ENCODE measurements at places on chromosomes 6 and 20.

GRCh38 chr6:3509336-3509735, 52.5 kb upstream of the SLC22A23 start:
- DNase-seq: no peak

GRCh38 chr6:27791182-27791943, 120.8 kb downstream of the OR2B2 start:
- DNase-seq: no peak

- DNase-seq: no peak
Observed at GRCh38 chr6:115712291-115712961, 348.3 kb downstream of the FRK start.

- no peak for DNase-seq
Observed at GRCh38 chr20:26218301-26218700, 521.6 kb upstream of the ZNF337 start.

- no peak for DNase-seq
Observed at GRCh38 chr6:41167173-41167963, 4.5 kb upstream of the TREM2 start.

DNA sequence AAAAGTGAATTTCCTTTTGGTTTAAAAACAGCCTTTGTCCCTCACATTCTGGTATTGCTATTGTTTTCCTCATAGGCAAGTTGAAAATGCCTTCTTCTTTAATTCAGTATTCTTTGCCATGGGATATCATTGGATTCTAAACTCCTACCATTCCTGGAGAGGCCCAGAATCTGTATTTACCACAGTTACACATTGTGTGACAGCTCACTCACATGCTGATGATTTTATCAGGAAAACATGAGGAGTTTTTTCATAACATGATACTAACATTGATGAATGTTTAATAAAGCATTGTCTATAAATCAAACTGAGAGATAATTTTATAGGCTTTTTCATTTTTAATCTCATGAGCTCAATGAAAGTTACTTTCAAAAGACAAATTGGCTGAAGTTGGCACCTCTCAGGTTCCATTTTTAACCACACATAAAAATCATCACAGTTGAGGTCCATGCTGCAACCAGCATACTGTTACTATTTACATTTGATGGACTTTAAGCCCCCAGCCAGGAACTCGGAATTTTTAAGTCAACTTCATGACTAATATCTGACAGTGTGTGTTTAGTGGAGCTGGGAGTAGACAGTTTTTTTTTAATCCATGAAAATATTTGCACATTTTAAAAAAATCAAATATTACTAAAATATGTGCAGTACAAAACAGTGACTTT, 82.8 kb downstream of the FAM83B start:
- no peak for DNase-seq

GRCh38 chr6:117494694-117495318, 12.3 kb downstream of the DCBLD1 start:
- no peak for DNase-seq

DNA sequence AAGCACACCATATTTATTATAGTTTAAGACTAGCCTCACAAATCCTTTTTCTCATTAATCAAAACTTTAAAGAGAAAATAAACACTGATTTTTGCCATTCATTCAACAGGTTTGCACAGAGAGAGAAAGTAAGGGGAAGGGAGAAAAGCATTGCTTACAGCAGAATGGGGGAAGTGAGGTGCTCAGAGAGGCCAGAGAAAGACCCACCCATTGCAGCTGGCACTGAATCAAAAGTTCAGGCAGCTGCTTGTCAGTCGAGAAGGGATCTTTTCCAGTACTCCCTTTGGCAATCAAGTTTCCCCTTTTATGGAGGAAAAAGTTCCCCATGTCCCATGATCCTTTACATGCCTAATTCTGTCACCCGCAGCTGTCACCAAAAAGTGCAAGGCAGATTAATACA, 8.0 kb upstream of the CRISP2 start:
- no peak for DNase-seq

DNA sequence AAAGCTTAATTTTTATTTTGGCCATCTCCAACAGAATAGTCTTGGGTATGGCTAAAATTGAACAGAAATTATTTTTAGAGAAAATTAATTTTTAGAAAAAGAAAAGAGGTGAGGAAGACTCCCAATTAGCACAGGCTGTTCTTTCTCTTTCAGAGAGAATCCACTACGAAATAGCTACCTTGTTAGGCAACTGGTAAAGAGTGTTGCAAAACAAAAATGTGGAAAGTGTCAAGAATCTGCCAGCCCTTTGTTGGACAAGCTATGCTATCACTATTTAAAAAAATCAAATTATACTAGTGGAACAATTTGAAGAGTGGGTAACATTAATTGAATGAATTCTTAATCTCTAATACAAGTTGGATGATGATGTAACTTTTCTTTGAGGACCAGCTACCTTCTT, 19.2 kb upstream of the ZSCAN9 start:
- no peak for DNase-seq

- DNase-seq: no peak
Observed at GRCh38 chr6:151351146-151351700, 40.1 kb downstream of the ZBTB2 start.

DNA sequence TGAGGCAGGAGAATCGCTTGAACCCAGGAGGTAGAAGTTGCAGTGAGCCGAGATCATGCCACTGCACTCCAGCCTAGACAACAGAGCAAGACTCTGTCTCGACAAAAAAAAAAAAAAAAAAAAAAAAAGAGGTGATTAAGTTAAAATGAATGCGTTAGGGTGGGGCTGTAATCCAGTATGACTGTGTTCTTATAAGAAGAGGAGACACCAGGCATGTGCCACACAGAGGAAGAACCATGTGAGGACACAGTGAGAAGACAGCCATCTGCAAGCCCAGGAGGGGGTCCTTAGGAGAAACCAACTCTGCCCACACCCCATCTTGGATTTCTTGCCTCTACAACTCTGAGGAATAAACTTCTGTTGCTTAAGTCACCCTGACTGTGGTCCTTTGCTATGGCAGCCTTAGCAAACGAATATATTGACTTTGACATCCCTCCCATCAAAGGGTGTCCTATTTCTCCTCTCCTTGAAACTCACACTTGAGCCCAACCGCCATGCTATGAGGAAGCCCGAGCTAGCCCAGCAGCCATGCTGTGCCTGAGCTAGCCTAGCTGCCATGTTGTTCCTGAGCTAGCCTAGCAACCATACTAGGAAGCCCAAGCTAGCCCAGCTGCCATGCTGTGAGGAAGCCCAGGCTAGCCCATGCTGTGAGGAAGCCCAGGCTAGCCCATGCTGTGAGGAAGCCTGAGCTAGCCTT, 15.8 kb upstream of the PPP1R16B start:
- no peak for DNase-seq

DNA sequence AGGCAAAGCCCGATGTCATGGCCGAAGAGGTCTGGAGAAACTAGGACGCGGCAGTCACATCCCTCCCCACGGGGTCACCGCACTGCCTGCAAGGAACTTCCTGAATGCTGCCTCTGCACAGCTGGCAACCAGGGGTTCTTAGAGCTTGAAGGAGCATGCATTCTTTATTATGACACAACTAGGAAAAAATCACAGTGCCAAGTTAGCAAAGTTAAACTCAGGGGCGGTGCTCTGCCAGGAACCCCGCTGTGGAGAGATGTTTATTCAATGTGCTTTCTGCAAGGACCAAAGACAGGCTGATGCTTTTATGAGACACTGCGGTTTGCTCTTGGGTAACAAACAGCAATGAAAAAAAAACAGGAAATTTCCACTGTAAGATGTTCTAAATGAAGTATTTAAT, 287.3 kb upstream of the FOXQ1 start:
- no peak for DNase-seq

DNA sequence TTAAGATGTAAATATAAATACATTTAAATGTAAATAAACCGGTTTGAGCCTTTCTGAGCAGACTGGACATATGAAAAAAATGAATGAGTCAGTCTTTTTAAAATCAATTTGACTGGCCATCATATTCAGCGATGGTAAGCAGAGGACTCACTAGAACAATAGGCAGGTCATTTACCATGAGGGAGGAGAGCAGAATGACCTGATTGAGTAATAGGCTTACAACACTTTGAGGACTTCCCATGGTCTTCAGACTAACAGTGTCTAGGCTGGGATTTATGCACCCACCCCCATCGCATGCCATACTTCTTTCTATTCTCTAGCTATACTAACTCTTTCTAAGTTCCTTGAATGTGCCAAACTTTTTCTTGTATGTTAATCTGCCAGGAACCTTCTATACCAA, 241.9 kb upstream of the RAB32 start:
- DNase-seq: no peak

- no peak for DNase-seq
Observed at GRCh38 chr6:42226161-42226611, 8.5 kb upstream of the MRPS10 start.

DNA sequence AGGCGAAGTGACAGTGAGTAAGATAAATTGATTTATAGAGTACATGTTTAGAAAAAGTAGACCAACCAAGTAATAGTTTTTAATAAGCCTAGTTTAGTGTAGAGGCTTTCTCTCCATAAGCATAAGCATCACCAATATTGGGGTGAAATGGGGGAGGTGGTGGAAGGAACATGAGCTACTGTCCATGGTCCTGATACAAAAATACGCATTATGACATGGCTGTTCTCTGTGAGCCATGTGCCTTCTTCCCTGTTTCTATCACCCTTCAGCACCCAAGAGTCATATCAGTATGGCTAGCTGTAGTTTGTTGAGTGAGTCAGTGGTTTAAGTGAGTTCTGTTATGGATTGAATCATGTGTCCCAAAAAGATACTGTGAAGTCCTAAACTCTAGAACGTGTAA, 150.8 kb downstream of the EDN1 start:
- DNase-seq: no peak

- DNase-seq: no peak
Observed at GRCh38 chr20:35291654-35292503, at the start of gene FAM83C. TSS of gene FAM83C (minus strand) at chr20:35292425. CDS start at chr20:35292304, 121 bp downstream.

DNA sequence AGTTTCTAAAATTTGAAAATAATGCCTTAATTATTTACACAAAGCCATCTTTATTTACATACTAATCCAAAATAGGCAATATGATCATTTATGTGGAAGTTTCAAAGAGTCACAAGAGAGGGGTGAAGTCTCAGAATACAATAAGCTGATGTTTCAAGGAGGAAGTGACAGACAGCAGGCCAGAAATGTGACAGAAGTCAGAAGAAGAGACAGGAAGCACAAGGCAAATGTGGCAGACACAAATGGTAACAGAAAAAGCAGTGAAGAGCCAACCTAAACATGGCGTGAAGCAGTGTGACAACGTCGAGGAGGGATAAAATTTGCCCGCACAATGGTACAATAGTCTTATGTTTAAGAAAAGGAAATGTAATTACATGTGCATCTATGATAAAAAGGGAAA, 59.8 kb downstream of the SHPRH start:
- DNase-seq: no peak

DNA sequence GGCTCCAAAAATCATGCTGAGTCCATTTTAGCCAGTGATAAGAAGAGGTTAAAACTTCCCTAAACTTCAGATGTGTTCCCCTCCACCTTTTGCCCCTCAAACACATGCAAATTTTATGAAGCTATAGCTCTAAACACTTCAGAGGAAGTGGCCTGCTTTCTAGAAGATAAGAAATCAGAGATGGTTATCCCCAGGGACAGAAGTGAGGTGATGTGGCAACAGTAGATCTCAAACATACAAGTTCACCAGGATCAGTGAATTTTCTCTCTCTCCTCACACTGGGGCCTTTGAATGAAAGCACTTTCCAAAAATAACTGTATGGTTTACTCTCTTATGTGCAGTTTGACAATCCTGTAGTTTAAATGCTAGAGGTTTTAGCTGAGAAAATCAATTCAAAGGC, 332.0 kb downstream of the BTBD9 start:
- no peak for DNase-seq

DNA sequence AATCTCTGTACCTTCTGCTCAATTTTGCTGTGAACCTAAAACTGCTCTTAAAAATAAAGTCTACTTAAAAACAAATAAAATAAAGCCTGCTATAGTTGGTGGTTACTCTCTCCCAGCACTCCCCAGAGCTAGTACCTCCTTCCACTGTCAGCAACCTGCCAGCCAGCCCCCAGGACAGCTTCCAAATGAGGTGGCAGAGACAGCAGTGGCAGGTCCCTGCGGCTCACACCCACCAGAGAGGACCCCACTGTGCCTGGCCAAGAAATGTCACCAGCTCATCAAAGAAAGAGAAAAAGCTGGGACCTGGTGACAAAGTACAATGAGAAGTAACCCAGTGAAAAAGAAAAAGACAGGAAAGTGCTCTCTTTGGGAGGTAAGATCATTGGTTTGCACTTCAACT, 15.2 kb downstream of the APMAP start:
- DNase-seq: no peak

DNA sequence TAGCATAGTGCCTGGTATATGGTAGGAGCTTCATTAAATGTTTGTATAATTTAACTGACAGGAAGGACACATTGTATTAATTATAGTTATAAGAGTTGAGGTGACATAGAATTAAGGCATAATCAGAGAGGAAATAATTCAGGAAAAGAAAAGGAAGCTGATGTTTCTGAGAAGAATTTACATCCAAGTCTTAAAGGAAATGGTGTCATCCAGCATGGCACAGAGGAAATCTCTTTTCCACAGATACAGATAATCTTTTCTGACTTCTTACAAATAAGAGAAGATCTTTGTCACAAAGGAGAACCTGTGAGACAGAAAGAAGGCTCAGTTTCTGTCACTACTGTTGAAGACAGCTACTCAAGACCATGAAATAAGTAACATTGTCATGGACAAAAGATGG, 222.5 kb downstream of the GJA1 start:
- no peak for DNase-seq

- DNase-seq: peak; percentile 36
Observed at GRCh38 chr20:41618807-41619311, 682 bp upstream of the CHD6 start.

- no peak for DNase-seq
Observed at GRCh38 chr20:13865791-13866351, 81.0 kb downstream of the NDUFAF5 start.

DNA sequence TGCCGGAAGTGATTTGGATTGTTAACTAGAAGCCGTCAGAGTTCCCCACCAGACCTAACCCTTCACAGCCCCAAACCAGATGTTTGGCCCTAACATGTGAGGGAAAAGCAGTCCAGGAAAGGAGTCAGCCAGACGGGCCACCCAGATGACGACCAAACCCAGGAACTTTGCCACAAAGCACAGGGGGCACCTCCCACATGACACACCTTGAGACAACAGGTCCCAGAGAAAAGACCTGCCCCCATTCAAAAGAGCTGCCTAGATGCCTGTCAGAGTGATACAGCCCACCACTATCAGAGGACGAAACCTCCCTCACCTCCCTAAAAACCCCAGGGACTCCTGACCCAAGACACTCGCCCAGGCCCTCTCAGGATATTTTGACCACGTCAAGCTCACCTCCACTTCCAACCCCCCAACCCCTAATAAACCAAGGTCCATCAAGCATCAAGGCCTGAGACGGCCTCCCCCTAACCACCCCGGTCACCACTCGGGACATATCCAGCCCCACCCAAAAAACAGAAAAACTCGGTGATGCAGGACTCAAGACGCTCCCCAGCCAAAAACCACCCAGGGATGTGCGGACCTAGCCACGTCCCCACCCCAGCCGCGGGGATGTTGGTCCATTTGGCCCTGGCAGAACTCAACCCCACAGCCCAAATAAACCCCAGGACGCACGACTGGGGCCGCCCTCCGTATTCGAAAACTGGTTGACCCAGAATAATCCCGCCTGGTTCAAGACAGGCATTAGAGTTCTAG, 662 bp downstream of the ZNF343 start:
- no peak for DNase-seq

Measured in hypothalamus (tissue), 51 donors.